ENCODE measurements at places on chromosomes 3 and 15. TPM values are rescaled to one million over a fixed set of nuclear protein-coding genes. Genes with fewer than 3 reads are reported as not detected.
A peak's percentile ranks its signal among the peaks of the same experiment; 100 is the strongest.

DNA sequence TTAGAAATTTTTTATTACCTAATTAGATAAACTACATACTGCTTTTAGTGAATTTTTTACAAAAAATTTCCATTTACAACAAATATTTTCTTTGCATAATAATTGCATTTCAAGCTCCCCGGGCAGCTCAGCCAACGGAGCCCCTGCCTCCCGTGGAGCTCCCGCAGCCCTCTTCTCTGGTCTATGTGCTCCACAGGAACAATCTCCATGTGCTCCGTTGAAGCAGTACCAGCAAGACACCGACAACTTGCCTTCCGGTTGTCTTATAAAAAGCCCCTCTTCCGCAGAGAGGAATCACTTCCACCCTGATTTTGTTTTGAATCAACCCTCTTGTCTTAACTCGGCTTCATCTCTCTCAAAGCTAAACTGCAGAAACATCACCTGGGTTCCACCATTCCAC, 46.9 kb upstream of the CHD2 start:
- no peak for DNase-seq

DNA sequence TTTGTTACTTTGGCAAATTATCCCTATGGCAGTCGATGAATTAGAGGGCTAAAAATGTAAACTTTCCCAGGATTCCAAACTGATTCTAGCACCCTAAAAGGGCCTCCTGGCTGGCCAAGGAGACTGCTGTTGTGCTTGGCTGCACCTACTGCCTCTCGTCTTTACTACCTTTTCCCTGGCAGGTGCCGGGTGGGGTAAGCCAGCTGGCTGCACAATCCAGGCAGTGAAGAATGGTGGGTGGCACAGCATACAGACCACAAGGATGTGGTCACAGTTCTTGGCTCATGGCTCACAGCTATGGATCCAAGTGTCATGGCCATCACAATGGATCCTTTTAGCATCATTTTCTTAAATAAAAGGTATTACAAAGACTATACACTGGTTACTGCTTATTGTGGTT, 20.7 kb upstream of the SLC25A26 start:
- peak; percentile 30 for DNase-seq

GRCh38 chr3:116339441-116340028, 105.8 kb downstream of the LSAMP start:
- no peak for DNase-seq

The PRSS50 gene
- not detected for total RNA-seq

The GP5 gene
- not detected for total RNA-seq

DNA sequence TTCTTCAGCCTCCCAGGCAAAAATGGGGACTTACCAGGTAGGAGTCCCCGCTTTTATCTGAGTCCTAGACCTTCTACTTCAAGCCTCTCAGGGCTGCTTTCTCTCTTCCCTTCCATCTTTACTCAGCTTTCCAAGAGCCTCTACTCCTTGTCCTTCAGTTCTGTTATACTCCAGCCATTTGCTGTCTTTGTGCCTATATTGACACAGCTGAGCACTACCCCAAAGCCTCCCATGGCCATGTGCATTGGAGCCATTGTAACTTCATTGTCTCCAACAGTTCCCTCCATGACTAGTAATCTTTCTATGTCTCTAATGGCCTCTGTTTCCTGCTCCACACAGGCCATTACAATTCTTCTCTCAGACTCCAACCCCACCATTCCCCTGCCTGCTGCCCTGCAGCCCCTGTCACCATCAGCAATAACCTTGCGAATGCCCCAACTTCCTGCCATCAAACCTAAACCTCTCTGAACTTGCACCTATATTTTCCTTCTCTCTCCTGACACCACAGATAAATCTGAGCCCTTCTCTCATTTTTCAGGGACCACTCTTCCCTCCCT, 77.9 kb upstream of the ADPGK start:
- DNase-seq = no peak

The SQOR gene
- total RNA-seq = 15.0 TPM

- DNase-seq = no peak
These were observed 7.2 kb upstream of the PPM1L start for GRCh38 chr3:160748787-160749186.

DNA sequence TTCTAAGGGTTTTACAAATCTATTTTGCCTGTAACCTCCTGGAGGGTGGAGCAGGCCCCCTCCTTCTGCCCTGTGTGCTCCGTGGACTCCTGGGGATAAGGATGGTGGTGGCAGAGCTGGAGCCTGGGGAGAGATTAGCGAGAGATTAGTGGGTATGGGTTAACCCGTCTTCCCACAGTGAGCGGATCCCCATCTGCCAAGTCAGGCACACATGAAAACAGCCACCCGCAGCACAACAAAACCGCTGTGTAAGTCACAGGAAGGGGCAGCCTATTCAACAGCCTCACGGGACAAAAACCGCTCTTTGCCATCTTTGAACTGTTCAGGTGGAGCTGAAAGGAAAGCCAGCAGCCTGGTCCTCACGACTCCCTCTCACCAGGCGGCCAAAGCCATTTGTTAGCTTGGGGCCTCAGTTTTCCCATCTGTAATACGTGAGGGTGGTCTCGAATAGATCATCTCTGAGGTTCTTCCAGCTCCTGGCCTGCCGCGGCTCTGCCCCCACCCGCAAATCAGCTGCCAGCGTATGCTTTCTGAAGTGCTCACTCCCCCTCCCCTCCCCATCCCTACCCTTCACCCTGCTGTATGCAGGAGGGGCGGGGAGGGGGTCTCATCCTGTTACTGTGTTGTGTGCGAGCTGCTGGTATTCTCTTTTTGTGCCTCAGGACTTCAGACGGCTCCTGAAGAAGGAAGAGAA, 43.6 kb downstream of the PDIA5 start:
- no peak for DNase-seq

- no peak for DNase-seq
These were observed 541.2 kb downstream of the RBMS3 start for GRCh38 chr3:29822071-29822470.

DNA sequence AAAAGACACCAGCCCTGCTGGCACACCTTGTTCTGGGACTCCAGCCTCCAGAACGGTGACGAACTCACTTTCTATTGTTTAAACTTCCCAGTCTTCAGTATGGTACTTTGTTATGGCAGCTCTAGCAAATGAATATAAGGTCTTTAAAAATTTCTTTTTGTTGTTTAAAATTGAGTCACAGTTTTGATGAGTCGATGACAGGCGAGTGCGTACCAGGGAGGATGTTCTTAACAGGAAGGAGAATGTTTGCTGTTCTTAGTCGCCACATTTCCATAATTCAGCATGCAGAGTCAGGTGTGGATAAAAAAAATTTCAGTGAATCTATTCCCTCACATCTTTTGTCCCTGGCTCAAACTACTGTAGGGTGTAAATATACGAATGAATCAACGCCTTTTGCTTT, 12.4 kb downstream of the DNASE1L3 start:
- no peak for DNase-seq

DNA sequence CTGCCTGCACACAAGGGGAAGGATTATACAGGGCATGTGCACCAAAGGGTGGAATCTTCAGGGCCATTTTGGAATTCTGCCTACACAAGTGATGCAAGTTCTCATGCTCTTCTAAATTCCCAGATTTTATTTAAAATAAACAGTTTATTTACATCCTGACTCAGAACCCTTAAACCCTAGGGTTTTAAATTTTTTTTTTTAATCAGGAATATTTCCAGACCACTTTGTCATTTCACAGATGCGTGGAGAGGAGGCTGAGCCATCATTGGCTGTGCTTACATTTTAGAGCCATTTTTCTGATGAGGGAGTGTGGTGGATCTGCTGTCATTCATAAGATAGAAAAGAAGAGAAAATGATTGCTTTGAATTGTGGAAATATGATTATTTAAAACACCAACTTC, 65.2 kb upstream of the MNS1 start:
- DNase-seq = no peak

GRCh38 chr3:138195481-138195880, 8.4 kb downstream of the ARMC8 start:
- peak; percentile 69 for DNase-seq

The XCR1 gene
- not detected for total RNA-seq

GRCh38 chr3:45026038-45026437, at the start of gene CLEC3B:
Gene CLEC3B, plus strand, starts transcription at chr3:45026303. Its CDS starts 60 bp downstream, at chr3:45026363.
- DNase-seq = no peak

The RTP1 gene
- total RNA-seq = not detected

The CHMP2B gene
- total RNA-seq = 44.9 TPM

DNA sequence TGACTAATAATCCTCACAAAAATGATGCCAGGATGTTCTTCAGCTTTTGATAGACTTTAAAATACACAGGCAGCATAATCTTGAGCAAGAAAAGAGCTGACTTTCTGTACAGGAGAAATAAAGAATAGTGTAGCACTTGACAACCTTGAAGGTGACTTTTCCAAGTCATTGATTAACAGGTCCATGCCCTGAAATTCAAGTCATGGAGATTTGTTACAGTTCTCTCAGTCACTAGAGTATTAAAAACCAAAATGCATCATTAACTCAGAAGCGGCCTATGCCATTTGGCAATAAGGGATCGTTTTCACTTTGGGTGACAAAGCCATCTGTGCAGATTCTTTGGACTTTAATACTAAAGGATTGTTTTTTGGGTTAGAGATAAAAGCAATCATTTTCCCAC, 692.7 kb upstream of the SGO1 start:
- no peak for DNase-seq

- DNase-seq = no peak
These were observed 124.4 kb downstream of the PTPRG start for GRCh38 chr3:61685755-61686154.

The PLAAT1 gene
- 21.1 TPM for total RNA-seq

- DNase-seq = no peak
These were observed 43.2 kb downstream of the NR2E3 start for GRCh38 chr15:71853543-71853942.

GRCh38 chr3:2978977-2979732, 131.0 kb downstream of the IL5RA start:
- no peak for DNase-seq

- no peak for DNase-seq
These were observed 15.7 kb upstream of the PPARG start for GRCh38 chr3:12273045-12273695.

GRCh38 chr3:152260026-152260425, 8.7 kb upstream of the MBNL1 start:
- DNase-seq = no peak

The ATP2B2 gene
- total RNA-seq = not detected

- no peak for DNase-seq
These were observed 3.1 kb downstream of the SPRED1 start for GRCh38 chr15:38255690-38256089.

DNA sequence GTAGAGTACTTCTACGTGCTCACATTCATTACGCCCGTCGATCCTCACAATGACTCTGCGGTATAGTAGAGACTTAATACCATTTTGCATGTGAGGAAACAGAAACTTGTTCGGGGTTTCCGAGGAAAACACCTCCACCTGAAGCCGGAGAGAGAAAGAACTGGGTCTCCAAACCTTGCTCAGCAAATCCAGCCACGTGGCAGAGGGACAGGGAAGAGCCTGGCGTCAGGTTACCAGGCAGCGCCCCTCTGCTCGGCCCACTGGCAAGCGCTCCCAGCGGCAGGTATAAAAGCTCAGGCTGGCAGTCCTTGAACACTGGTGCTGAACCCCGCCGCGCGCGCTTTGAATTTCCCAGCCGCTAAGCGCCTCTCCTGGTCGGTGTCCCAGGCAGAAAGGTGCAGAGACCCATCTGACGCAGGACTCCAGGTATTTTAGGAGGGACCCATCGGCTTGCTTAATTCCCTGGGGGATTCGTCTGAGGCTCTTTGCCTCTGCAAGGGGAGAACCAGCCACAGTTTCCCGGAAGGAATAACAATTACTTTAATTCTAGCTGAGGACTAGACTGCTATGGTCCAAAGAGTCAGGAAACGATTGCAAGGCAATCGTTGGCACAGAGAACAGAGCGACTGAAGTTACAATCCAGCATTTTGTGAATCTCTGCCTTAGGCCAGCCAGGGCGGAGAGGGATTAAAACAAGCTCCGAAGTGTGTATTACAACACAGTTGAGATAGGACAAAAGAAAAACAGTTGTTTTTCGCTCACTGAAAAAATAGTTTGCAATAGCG, at the start of gene C2CD4A:
C2CD4A (plus strand) TSS at position 315 of the 785 bp plus-strand sequence. CDS start 637 bp downstream, outside the sequence.
- no peak for DNase-seq

- DNase-seq = no peak
These were observed 37.7 kb upstream of the CPB1 start for GRCh38 chr3:148789906-148790305.

- DNase-seq = peak; percentile 26
These were observed 721 bp downstream of the P2RY1 start for GRCh38 chr3:152835601-152836102.

DNA sequence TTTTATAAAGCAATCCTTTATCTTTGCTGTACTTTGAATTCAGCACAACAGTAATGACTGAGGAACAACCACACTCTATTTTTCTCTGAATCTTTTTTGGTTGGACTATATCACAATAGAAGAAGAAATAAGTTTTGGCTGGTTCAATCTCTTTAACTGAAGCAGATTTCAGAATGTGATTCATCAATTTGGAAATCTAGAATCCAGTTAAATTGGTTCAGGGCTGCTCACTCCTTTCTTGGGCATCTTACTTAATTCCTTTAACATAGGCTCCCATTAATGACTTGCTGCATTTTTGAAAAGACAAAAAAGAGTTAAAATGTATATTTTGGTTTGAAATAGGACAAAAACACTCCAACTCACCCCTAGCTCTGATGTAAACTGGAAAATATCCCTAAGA, 688.3 kb upstream of the NECTIN3 start:
- DNase-seq = no peak

DNA sequence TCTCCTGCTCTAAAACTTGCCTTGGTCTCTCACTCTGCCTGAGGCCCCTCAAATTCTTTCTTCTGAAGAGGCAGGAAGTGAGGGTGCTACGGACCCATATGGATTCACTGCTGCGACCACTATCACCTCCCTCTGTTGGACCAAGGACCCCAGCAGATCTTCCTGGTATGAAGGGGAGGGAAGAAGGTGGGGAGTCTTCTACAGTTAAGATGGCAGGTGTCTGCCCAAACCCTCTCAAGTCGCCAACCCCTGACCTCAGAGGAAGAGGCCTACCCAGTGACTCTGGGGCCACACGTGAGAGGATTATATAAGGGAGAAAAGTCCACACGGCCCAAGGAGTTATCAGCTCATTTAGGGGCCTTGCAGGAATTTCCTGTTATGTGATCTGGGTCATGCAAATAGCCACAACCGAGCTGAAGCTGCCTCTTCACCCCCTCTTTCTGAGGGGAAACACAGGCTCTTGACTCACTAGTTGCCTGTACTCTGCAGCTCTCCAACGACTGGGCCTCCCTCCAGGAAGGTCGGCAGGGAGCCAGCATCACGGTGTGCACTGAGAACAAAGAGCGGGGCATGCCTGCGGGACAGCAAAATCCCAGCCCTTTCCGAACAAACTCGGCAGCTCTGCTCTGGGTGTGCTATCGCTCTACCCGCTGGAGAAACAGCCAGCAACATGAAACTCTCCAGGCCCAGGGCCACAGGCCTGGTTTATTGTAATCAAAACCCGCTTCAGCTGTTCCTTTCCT, 116.0 kb downstream of the XXYLT1 start:
- no peak for DNase-seq

GRCh38 chr3:53939086-53939582, 47.5 kb upstream of the SELENOK start:
- no peak for DNase-seq
